ENCODE measurements at places on chromosomes 6 and 20. TPM values are rescaled to one million over a fixed set of nuclear protein-coding genes. Genes with fewer than 3 reads are reported as not detected.
A peak's percentile ranks its signal among the peaks of the same experiment; 100 is the strongest.

DNA sequence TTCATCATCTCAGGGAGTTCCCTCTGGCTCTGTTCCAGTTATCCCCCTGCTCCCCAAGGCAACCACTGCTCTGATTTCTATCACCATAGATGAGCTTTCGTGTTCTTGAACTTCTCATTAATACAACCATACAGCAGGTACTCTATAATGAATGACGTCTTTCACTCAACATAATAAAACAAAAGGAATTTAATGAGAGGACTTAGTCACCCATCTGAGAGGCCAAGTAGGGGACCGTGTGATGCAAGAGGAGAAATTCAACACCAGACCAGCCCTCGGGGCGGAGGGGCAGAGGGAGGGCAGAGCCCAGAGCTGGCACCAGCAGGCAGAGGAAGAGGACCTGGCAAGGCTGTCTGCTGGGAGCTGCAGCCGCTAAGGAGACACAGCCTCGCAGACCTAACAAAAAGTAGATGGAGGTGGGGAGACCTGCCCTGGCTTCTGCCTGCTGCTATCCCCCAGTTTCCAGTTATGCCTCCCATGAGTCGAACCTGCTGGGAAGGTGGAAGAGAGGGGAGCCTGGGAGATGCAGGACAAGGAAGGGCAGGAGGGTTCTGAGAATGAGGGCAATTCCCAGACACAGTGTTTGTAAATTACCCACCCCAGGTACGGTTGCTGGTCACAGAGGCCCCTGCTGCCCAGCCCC is 13.8 kb downstream of the CCN5 start:
- peak; percentile 68 for DNase-seq

GRCh38 chr6:87788141-87788540 is 86.1 kb upstream of the AKIRIN2 start:
- no peak for DNase-seq

DNA sequence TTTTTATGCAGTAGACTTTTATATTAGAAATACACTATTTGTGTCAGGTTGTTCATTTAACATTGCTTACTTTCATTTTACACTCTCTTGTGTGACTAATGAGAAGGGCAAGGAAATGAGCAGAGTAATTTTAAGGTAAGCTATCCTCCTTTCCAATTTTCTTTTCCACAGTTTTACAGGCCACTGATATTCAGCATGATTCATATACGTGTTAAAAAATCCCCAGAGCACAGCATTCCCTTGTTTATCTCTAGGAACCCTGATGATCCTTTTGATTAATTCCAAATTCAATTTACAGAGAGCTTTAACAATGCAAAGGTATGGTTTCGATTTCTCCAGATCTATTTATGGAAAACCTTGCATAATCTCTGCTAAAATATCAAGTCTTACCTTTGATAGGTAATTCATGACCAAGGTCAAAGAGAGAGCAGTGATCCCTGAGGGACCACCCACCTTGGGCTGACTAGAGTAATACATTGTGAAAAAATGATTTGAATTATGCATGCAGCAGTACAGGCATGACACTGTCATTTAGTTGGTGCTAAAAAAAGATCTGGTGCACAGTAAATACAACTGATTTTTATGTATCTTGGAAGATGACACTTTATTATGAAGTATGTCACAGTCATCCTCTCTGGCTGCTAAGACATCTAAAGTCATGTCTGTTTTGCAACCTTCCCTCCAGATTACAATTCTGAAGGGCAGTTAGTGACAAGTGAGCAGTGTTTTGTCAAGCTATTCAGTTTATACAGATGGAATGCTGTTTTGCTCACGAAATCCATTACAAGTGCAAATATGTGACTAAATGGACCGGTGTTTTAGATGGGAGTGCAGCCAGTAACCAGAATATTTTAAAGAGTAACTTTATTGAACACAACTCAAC is 736.6 kb downstream of the EPHA7 start:
- DNase-seq, result no peak

DNA sequence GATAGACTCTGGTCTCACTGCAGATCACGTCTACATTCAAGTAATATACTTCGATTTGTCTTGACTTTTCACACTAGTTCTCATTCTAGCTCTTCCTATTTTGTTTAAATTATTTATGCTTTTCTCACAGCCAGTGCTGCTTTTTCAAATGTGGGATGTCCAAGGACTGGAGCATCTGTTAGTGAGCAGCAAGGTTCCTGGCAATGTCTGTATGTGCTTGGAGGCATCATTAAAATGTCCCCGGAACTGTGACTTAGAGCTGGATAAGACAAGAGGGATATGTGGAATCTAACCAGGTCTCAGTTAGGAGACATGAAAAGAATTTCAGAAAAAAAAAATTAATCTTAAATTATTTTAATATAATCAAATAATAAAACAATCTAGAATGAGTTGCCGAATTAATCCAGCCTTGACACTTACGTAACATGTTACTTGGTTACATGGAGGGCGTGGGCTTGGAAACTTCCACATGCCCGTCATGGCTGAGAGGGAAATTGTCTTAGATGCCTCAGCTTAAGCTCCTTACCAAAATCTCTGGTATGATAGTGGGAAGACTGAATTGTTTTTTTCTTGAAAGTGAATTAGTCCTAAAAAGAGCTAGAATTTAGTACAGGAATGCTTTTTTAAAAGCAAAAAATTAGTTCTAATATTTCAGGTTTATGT is 21.4 kb upstream of the CARMIL1 start:
- DNase-seq, result no peak

RNF39 gene
- not detected for polyA plus RNA-seq

DNA sequence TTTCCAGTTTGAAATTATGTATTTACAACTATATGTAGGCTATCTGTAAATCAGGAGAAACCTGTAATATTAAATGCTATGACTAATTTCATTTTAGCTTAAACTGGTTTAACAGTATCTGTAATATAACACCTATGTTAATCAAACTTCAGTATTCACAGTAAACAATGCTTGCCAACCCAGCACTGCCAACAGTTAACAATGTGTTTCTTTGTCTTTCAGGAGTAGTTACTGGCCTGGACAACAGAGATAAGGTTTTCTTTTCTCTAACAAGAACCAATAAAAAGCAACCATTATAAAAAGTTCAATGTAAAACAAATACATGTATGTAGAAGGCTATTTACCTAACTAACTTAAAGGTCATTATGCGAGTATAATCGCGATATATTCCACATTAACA is 158.8 kb downstream of the CDK19 start:
- DNase-seq, result no peak

GRCh38 chr6:107911692-107912091 is 46.3 kb downstream of the SEC63 start:
- DNase-seq, result no peak

DNA sequence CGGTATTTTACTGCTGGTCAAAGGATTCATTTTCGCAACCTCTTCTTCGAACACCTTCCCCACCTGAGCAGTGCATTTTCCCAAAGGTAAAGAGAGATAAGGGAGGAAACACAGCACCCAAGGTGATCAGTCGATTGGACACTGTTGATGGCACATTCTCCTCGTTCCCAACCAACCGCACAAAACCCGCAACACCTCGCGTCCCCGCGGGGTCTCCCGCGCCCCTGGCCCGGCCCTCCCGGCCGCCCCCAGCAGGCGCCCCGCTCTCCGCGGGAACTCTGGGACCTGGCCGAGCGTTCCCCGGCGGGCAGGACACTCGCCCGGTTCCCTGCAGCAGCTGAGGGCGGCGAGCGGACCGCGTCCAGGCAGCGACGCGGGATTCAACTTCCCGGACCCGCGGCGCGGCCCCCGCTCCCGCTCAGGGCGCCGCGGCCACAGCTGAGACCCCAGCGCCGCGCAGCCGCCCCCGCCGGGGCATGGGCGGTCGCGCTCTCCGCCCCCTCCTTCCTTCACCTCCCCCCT is 506 bp downstream of the RGS17 start:
- no peak for DNase-seq

DNA sequence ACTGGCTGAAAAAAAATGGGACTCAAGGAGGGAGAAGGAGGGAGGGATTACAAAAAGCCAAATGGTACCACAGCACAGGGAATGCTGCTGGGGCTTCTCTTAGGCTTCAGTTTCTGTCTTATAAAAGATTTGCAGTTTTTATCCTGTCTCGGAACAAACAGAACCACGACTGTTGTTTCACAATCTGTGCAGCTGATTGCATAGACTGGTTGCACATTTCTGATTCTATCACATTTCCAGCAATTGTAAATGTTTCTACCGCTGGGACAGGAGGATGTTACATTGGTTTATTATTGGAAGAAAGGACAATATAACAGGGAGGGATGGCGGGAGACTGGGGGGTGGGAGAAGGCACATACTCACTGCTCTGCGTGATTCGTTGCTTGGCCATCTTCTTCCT is 73.5 kb upstream of the ARID1B start:
- DNase-seq, result peak; percentile 34

FBXO5 gene
- 11.8 TPM for polyA plus RNA-seq

COL21A1 gene
- 0.05 TPM for polyA plus RNA-seq

HLA-DMB gene
- polyA plus RNA-seq, result 0.19 TPM

MYCT1 gene
- polyA plus RNA-seq, result 0.79 TPM

LAMA2 gene
- polyA plus RNA-seq, result 8.9 TPM

DNA sequence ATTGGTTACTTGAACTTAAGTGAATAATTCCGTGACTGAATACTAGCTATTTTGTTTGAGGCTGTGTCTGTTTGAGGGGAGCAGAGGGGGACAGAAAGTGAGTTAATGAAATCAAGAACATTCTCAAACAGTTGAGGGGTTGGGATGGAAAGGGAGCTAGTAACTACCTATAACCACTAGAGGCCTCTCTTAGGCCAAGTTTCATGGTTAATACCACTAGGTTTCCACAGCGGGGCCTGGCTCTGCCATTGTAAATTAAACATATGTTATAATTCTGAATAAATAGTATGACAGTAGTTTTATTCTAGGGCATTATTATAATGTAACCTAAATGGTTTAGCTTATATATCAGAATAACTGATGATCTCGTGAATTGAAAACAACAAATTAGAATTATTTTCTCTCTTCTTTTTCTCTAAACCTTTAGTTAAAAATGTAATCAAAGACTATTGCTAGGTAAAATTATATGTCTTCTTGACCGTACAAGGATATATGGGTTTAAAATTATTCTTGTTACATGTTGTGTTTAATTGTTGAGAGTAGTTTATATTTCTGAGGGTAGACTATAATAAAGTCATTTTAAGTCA is 108.1 kb downstream of the BCKDHB start:
- peak; percentile 70 for DNase-seq

DNA sequence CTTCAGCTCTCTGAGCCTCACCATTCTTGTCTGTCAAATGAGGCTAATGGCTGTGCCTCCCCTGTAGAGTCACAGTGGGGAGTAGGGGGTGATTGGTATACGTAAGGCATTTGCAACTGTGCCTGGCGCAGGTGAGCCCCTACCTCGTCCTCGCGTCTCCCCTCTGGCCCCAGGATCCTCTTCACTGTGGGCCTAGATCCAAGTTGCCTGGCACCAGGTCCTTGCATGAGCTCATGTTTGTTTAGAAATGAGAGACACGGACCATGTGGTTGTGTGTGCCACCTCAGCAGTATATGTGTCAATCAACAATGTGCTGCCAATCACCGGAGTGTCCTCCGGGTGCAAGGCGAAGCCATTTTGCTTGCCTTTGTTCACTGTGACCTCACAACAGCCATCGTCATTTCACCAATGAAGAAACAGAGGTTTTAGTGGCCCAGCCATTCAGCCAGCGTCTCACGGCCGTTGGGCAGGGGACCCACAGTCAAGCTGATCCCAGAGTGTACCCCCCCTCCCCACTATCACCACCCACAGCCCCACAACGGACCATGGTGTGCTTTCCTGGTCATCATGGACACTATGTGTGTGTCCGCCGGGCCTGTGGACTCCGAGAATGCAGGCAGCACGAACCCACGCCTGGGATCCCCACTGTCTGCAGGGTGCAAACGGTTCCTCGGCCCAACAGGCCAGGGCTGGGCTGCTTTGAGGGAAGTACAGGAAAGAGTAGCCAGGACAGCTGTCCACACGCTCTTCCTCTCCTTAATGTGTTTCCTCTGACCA is 35.9 kb upstream of the STX16 start:
- DNase-seq, result no peak

- no peak for DNase-seq
Observed at GRCh38 chr20:60009826-60010616, 51.8 kb downstream of the CDH26 start.

GRCh38 chr6:120328521-120328920 is 979.0 kb upstream of the MAN1A1 start:
- no peak for DNase-seq

- peak; percentile 47 for DNase-seq
Observed at GRCh38 chr6:156977527-156978291, 200.5 kb downstream of the ARID1B start.

DNA sequence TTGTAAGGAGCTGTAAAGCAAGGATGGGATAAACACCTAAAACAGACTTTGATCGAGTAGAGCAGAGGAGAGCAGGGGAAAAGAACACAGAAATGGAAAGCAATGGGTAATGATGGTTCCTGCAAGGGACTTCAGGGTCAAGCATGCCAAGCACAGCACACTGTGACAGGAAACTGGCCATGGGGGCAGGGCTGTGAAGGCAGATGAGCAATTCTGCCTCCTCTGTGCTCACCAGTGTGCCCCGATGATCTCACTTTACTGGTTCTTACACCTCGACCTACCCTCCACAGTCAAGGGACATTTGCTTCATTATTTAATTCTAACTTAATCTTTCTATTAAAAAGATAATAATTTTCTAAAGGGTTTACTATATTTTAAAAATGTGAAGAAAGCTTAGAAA is 21.6 kb upstream of the MYB start:
- no peak for DNase-seq

DNA sequence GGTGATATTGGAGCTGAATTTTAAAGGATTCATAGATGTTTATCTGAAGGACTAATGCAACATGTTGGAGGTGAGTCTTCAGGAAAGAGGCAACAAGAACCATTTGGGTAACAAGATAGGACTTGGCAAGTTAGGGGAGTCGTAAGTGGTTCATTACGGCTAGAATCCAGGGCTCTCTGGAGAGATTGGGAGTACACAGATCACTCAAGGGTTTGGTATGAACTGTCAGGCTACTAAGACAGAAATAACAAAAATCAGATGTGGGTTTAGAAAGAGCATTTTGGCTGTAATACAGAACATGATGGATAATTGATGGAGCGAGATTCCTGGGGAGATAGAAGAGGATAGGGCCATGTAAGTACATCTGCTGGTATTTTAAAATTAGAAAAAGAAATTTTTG is 86.3 kb upstream of the ESR1 start:
- DNase-seq, result no peak

DNA sequence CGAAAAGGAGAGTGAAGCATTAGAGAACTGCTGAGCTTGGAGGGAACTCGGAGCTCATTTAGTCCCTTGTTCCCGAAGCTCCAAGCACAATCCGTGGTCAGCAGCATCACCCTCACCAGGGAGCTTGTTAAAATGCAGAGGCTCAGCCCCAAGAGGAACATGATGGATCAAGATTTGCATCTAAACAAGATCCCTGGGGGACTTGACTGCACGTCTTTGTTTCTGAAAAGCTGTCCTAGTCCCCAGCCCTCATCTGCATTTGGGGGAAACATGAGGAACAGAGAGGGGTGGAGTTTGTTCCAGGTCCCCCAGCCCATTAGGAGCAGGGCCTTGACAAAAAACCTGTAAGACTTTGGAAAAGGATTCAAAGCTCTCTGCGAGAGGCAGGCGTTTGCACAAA is 4.1 kb upstream of the LBP start:
- DNase-seq, result no peak

Data from IMR-90 (cell line).